ENCODE measurements at places on chromosomes 5 and 9.

DNA sequence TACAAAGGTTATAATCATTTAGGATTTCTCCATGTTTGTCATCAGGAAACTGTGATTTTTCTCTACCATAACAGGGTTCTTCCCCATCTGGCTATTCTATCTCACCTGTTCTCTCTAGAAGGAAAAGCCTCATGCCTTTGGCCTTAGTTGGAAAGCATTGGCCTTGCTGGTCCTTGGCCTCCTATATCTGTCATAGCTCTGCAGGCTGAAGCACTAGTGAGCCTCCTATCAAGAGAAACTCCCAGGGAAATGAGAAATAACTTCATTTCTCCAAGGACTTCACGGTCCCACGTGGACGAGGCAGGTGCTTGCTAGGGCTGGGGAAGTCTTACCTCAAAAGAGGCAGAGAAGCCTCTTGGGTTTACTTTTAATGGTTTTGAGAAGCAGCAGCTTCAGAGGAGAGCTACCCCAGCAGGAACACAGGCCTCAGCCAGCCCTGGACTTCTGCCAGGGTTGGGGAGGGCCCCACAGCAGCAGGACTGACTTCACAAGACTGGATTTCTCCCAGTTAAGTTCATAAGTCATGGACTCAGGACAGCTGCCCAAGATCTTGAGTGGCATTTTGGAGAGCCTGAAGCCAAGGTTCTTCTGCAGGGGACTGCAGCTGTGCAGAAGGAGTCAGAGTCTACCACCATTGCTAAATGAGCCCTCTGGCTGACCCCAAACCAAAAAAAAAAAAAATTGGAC is 15.8 kb upstream of the PSAT1 start:
- peak; percentile 91 for DNase-seq

DNA sequence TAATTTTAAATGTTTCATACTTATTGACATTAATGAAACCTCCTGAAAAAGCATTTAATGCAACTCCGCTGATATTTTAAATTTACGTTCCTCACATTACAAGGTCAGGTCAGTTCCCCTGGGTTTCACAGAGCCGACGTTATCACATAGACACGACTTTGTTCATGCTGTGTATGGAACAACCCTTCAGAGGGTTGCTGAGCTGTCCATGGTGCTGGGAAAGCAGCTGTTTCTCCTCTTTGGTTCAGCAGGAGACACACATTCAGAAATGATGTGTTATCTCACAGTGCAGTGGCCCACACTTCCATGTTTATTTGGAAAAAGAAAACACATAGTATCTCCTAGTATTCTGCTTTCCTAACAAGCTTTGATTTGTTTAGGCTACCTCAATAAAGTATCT is 53.5 kb downstream of the PPP2R2B start:
- DNase-seq, result peak; percentile 44

GRCh38 chr5:151619812-151620460 is 28.8 kb upstream of the FAT2 start:
- DNase-seq, result peak; percentile 55

DNA sequence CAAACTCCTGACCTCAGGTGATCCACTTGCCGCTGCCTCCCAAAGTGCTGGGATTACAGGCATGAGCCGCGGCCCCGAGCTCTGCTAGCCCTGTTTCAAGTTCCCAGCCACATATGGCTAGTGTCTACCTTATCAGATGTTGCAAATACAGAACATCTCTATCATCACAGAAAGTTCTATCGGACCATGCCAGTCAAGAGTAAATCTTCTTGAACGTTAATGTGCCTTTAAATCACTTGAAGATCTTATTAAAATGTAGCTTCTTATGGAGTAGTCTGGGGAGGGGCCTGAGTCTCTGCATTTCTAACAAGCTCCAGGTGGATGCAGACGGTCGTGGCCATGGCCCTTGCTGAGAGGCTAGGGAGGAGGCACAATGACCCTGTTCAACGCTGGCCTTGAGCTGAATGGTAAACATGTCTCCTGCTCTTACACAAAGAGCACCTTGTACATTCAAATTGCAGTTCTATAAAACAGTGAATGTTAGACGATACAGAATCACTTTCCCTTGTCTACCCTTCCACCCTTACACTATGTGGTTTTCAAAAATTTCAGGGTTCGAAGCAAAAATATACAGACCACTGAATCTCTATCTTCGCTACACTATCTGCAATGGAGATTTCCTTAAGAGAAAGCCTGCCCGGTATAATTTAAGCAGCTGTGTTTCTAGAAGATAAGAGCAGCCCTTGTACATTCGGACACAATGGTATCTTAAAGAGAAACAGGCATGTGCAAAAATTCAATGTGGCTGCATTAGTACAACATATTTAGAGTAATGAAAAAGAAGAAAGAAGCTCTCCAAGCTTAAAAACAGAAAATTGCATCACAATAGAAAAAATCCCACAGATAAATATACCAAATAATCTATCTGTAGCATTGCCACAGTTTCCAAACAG is 114.1 kb downstream of the FRMD3 start:
- no peak for DNase-seq

DNA sequence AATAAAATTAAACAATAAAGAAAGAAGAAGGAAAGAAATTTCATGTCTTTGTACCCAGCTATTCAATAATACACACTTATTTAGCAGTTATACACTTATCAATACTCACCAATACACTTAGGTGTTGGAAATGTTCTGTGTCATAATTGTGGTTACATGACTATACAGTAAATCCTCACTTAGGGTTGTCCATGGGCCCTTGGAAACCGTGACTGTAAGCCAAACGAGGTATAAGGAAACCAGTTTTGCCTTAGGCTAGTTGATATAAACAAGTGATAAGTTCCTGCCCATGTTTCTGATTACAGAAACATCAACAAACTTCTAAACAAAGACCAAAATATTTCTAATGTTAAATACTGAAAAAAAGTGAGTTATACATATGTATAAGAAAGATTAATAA is 10.0 kb upstream of the SLCO4C1 start:
- DNase-seq, result no peak

- no peak for DNase-seq
These were observed 21.0 kb upstream of the OSMR start for GRCh38 chr5:38824821-38825220.

GRCh38 chr9:80147866-80148265 is 576.1 kb downstream of the TLE4 start:
- no peak for DNase-seq

DNA sequence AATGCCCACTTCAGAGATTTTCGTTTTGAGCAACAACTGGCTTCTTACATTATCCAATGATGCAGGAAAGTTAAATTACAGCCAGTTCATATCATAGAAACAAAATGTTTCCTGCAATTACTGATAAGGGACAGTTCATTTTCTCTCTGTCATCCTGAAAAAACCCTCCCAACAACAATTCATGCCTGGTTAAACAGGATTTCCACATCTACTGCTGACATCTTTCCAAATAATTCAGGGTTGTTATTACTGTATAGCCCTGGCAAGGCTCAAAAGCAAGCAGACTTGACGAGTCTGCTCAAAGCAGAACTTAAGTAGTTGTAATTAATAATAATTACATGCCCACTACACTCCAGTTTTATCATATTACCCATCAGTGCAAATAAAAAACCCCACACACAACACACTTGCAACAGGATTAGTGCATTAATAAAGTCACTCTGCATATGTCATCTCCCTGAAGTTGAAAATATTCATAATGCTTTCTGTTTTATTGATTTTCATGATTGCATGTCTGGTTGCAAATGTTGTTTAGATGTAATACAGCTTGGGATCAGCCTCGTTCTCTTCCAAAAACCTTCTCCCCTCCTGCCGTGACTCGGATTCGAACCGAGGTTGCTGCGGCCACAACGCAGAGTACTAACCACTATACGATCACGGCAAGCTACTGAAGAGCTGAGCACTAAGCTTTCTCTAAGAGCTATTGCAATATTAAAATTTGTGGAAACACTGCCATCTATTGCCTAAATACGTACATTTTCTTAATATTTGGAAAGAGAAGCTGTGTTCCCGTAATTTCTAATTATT is 119.6 kb upstream of the NFIB start:
- peak; percentile 88 for DNase-seq

DNA sequence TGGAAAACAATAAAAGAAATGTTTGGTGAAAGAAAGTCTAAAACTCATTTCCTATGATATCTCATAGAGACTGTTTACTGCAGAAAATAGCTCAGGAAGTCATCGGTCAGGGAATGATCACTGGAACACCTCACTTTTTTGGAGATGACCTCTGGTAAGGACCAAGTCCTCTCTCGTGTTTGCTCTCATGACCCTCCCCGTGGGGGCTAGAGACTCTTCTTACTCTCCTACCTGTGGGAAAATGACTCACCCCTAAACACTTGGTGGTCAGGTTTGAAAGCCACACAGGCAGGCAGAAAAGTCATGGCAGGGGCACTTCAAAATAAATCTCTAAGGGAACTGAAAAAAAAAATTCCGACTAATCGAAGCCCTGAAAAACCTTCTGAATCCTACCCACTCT is 48.2 kb downstream of the FAM240B start:
- DNase-seq, result peak; percentile 15

- DNase-seq, result peak; percentile 78
These were observed 9.7 kb downstream of the SERINC5 start for GRCh38 chr5:80246001-80246758.

GRCh38 chr5:108623826-108624225 is 123.9 kb upstream of the FER start:
- no peak for DNase-seq

DNA sequence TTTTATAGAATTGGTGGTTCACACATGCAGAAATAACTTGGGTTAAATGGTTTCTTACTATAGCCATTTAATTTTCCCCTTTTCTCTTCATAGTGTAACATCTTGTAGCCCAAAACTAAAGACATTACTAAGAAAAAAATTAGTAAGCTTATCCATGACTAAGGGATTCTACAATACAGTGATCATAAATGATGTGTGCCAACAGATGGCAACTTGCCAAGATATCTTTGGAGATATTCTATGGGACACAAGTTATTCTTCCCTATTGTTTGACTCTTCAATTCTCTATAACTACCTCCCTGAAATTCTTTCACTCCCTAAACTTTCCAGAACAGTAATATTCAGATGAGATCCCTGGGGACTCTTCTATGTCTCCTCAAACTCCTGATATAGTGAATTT is 580.6 kb downstream of the PTPRD start:
- no peak for DNase-seq

GRCh38 chr9:95678759-95679158 is 162.0 kb upstream of the PTCH1 start:
- no peak for DNase-seq

GRCh38 chr5:34524123-34524522 is 132.0 kb upstream of the RAI14 start:
- DNase-seq, result peak; percentile 80

GRCh38 chr5:43008363-43009153 is 31.6 kb downstream of the ANXA2R start:
- peak; percentile 55 for DNase-seq

DNA sequence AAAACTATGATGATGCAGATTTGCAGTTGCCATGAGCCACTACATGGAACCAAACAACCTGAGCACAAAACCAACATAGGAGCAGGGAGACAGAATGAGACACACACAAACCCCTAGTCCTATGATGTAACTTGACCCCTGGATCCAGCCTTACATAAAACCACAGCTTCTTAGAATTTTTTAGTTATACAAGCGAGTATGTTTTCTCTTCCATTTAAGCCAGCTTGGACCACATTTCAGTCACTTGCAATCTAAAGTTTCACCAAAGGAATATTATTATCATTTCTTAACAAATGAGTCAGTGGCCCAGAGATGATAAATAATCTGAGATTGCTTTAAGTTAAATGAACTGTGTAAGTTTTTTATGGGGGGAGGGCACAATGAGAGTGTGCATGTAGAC is 6.8 kb downstream of the SPOCK1 start:
- DNase-seq, result peak; percentile 52

DNA sequence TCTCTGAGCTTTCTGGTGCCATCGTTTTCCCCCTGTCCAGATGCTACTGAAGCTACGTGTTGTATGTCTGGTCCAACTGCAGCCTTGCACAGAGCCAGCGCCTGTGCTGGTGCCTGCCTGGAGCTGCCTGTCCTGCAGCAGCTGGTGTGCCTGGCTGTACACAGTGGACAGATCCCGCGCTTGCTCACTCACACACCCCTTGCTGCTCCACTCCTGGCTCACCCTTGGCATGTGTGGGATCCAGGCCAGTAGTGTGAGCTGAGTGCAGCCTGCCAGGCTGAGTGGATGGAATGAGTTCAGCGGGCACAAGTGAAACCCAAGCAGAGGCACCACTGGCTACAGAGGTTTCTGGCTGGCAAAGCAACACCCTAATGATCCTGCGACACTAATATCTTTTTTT is 40.4 kb downstream of the FER start:
- no peak for DNase-seq

All from adipocyte (in vitro differentiated cells).